ENCODE measurements at places on chromosomes 3 and 15.

GRCh38 chr3:150870406-150870805 lies 34.8 kb downstream of the MINDY4B start:
- peak; percentile 78 for DNase-seq

- no peak for DNase-seq
Measured at GRCh38 chr3:182957676-182958266, 22.6 kb downstream of the DCUN1D1 start.

GRCh38 chr3:100008081-100008698 lies 106.1 kb downstream of the FILIP1L start:
- no peak for DNase-seq

GRCh38 chr15:95168951-95169431 lies 937.6 kb downstream of the MCTP2 start:
- no peak for DNase-seq

GRCh38 chr3:174215456-174215855 lies 643.7 kb upstream of the NAALADL2 start:
- DNase-seq, result peak; percentile 60

DNA sequence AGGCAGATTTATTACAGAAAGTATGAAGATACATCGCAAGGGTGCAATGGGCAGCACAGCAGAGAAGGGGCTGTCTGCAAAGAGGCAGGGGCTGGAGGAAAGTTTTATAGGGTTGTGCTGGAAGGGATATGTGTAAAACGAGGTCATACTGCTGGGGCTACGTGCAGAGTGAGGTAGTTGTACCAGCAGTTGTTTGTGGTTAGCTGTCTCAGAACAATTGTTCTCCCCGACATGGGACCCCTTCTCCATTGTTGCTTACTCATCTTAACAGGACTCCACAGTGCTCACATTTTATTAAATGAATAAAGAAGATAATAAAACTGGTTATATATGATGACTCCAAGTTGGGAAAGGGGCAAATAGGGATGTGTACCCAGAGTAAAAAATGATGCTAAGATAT lies 49.4 kb downstream of the GTPBP8 start:
- DNase-seq, result no peak

GRCh38 chr3:171315101-171315500 lies 145.1 kb downstream of the TNIK start:
- DNase-seq, result no peak

GRCh38 chr3:107650788-107651187 lies 128.0 kb downstream of the BBX start:
- DNase-seq, result no peak

DNA sequence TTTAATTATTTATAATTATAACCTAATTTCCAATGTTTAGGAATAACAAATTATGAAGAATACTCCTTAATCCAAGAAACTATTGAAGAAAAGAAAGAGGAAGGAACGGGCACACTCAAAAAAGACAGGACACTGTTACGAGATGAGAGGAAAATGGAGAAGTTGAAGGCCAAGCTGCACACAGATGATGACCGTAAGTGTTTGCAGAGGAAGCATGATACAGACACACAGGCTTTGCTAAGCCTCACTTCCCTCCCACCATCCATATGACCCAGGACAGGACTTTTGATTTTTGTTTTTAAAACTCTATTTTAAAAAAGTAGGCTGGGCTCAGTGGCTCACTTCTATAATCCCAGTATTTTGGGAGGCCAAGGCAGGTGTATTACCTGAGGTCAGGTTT lies 389.4 kb upstream of the TPM1 start:
- no peak for DNase-seq

DNA sequence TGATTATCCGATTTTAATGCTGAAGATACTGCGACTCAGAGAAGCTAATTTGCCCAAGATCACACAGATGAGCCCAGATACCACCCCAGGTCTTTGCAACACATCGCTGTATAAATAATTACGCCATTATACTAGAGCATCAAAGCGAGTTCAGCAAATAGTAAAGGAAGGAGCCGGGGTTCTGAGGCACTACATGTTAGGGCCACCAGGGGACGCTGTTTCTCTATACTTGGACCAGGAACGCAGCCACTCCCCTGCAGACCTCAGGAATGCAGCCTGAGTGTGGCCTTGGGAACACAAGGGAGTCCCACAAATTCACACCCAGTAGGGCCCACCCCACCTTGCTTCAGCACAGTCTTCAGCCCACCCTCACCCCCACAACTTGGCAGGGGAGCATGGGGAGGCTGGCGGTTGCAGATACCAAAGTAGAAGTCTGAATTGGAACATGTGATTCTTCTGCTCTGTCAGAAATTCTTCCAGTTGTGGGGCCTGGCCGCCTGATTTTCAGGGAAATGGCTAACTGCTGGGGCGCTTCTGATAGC lies 57.8 kb upstream of the RYK start:
- DNase-seq, result peak; percentile 94

- no peak for DNase-seq
Measured at GRCh38 chr3:43296565-43296964, 10.2 kb downstream of the SNRK start.

DNA sequence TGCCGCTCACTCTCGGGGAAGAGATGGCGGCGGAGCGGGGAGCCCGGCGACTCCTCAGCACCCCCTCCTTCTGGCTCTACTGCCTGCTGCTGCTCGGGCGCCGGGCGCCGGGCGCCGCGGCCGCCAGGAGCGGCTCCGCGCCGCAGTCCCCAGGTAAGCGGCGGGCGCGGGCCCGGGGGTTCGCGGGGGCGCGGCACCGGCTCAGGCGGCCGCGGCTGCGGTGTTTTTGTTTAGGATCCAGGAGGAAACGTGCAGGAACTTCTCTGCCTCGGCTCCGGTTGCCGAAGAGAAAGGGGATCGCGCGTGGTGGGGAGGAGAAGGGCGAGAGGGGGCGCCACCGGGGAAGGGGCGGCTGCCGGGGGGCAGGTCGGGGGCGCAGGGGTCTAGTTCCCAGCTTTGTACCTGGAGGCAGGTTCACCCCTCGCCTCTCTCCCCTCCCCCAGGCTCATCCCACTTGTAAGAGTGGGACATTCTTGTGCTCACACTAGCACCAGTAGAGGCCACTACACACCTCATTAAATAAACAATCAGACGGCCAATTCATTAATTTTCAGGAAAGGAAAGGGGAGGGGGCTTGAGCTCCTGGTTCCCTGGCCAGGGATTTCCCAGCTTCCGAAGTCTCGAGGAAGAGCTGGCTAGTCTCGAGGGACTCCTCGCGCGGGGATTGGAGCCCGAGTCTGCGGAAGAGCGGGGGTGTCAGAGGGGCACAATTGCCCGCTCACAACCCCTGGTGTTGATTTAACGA lies 562 bp downstream of the NEO1 start:
- peak; percentile 40 for DNase-seq

DNA sequence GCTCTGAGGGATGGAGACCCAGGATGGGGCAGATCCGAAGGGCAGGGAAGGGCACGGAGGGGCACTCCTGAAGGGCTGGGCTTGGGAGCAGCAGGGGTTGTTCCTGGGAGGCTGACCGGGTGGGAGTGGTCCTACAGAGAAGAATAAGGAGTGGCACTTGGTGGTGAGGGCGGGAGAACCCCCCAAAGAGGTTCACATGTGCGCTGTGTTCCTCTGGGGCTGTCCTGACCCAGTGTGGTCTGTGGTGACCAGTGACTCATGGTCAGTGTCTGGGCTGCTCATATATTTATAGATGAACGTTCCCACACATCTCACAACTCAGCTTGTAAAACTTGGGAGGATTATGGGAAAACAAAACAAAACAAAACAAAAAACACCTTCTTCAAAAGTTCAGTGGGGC lies 10.0 kb downstream of the TRPM1 start:
- peak; percentile 28 for DNase-seq

Data from fibroblast of skin of right biceps (primary cell).